Cardiac muscle cell (in vitro differentiated cells and primary cell): ENCODE measurements at places on chromosomes 4 and X. TPM values are rescaled to one million over a fixed set of nuclear protein-coding genes. Genes with fewer than 3 reads are reported as not detected.

ADH1A gene
- not detected in 2 replicates for polyA plus RNA-seq

DGKK gene
- polyA plus RNA-seq: 0.15 and 0.47 TPM in 2 replicates

ZXDA gene
- 1.5 and 2.5 TPM in 2 replicates for polyA plus RNA-seq

MAGEA1 gene
- polyA plus RNA-seq: not detected in 2 replicates

RNF4 gene
- 56.8 and 81.1 TPM in 2 replicates for polyA plus RNA-seq

VEGFD gene
- 2.1 TPM in 1 of 2 replicates, not detected in the other for polyA plus RNA-seq

IDUA gene
- polyA plus RNA-seq: 29.9 and 34.0 TPM in 2 replicates
